CD4-positive, alpha-beta T cell treated with Interleukin-6 at 100 ng/mL for 8 hours (primary cell): ENCODE measurements at places on chromosomes 7 and 10.

- no peak for DNase-seq
These were observed 647.7 kb downstream of the GRM8 start for GRCh38 chr7:126605056-126605455.

DNA sequence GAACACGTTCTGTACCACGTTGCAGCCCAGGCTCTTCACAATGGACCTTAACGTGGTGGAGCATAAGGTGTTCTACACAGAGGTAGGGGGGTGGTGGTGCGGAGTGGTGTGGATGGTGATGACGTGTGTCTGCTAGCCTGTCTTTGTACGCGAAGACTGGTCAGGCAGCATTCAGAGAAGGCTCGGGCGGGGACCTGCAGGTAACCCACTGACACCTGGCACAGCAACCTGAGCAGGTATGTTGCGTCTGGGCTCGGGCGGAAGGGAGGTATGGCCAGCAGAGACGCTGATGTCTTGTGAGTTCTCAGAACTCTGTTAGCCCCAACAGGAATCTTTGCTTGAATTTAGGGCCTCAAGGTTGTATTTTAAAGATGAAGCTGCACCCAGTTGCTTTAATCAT lies 55.0 kb downstream of the TRRAP start:
- DNase-seq, result no peak

GRCh38 chr7:139708541-139708940 lies 69.3 kb downstream of the HIPK2 start:
- DNase-seq, result no peak

DNA sequence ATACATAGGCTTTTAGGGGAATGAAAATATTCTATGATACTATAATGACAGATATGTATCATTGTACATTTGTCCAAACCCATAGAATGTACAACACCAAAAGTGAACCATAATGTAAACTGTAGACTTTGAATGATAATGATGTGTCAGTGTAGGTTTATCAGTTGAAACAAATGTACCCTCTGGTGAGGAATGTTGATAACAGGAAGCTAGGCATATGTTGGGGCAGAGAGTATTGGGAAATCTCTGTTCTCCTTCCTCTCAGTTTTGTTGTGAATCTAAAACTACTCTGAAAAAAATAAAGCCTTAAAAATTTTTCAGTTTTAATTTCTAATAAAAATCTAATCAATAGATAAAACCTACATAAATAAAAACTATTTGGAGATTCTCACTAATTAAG lies 36.9 kb downstream of the C1GALT1 start:
- DNase-seq, result no peak

DNA sequence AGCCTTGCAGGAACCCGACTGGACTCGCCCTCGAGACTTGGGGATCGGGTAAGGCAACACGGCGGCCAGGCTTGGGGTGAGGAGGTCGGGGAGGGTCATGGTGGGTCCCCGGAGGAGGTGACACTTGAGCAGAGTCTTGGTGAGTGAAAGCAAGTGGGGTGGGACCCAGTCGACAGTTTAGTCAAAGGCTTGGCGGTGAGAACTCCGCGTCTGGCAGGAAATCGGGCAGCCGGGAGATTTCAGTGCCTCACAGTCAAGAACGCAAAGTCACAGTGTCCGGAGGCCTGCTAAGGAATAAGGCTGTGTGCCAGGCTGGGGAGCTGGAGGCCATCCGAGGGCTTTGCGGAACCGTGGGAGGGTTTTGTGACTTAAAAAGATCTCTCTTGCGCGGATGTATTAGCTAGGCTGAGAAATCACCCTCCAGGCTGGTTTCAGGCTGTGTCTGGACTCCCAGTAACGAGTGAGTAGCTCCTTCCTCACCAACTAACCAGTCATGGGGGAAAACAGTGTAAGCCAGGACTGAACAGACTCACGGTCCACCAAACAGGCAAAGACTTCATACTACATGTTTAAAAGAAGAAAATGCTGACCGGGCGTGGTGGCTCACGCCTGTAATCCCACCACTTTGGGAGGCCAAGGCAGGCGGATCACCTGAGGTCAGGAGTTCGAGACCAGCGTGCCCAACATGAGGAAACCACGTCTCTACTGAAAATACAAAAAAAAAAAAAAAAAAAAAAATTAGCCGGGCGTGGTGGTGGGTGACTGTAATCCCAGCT lies 613 bp downstream of the AP5Z1 start:
- peak; percentile 41 for DNase-seq
